ENCODE measurements at places on chromosomes 16 and 17.

DNA sequence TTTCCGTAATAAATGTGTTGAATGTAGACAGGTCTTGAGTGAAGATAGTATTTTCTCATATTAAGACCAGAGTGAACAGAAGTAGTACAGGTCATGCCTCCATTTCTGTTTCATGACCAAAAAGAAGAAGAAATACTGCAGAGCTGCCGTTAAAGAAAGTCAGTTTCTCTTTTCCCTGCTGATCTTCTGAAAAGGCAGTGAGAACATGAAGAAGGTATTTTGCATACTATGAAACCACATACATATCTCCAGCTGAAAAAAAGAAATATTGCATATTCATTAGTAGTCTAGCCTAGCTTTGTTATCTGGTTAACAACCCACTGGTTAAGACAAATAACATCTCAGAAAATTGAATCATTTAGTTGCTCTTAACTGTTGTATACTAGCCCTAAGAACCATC is 138.4 kb downstream of the PHKB start:
- DNase-seq, result no peak

DNA sequence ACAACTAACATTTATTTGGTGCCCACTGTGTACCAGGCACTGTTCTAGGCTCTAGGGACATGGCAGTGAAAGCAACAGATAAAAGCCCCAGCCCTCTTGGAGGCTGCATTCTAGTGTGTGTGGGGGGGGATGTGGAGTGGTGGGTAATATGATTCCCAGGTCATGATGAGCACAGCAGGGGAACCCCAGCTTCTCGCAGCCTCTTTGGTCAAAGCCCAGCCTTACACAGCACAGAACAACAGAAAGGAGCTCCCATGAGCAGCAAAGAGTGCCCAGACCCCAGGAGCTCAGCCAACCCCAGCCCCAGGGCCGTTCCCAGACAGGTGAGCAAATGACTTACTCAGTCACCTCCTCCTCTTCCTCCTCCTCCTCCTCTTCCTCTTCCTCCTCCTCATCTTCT is 21.9 kb downstream of the CNGB1 start:
- DNase-seq, result no peak

DNA sequence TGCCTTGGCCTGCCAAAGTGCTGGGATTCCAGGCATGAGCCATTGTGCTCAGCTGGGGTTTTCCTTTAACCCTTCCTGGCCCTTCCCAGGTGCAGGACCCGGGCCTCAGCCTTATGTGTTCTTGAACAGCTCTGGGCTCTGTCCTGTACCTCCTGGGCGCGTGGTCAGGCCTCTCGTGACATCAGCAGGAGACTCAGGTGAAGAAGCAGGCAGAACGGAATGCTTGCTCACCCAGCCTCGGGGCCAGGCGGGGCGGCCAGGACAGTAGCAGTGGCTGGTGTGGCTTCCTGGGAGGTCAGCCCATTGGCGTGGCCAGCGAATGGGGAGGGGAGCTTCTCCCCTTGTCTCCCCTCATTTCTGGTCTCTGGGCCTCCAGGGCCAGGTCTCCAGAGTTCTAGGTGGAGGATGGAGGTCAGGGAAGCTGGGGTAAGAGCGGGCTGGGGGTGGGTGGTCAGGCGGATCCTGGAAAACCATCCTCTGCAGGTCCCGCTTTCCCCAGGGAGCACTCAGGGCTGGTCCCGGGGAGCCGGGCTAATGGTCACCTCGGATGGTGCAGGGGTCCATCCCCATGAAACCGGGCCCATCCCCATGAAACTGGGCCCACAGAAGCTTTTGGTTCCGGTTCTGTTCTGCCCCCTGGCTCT is 281.5 kb downstream of the SEC14L1 start:
- no peak for DNase-seq

GRCh38 chr16:10206215-10206614 is 24.0 kb upstream of the GRIN2A start:
- no peak for DNase-seq

DNA sequence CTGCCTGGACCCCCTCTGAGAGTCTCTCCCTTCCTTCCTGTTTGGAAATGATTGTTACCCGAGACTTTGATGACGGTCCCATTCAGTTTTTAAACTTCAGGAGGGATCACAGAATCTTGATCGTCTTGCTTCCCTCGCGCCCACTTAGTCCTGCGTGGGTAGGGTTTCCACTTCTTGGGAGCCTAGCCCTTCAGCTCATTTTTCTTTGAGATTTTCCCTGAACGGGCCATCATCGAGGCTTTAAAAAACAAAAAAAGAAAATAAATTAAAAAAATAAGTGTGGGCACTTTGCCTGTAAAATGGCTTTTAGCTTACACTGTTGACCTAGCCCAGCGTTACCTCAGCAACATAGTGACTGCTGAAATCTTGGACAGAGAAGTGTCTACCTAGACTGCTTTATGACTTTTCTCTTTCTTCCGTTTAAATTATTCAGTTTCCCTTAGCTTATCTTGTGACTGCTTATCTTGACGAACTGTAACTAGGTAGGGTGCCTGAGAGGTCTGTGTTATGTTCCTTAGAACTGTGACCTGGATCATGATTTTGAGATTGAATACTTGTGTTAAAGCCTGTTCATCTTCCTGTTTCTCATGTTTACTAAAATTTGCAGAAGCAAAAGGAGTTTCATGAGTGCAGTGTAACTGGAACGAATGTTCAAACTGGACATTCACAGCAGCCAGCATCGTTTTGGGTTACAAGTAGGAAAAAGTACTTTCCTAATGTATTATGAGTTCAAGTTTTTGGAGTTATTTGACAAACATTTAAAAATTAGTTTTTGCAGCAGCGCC is 874 bp downstream of the WWP2 start:
- no peak for DNase-seq

DNA sequence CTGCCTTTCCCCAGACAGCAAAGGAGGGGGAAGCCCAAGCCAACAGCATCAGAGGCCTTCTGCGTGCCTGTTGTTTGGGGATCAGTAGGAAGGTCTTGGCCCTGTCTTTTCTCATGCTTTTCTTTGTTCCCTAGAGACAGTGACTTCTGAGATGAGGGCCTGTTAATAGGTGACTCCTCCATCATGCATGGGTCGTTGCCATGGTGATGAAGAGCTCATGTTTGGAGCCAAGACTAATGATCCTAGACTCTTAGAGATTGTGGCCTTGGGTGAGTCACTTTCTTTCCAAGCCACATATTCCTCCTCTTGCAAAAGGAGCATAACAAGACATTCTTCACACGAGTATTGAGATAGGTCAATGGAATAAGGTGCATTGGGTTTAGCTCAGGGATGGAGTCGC is 201.1 kb upstream of the ASIC2 start:
- DNase-seq, result no peak

GRCh38 chr17:69066482-69066881 is 5.8 kb upstream of the ABCA9 start:
- no peak for DNase-seq

DNA sequence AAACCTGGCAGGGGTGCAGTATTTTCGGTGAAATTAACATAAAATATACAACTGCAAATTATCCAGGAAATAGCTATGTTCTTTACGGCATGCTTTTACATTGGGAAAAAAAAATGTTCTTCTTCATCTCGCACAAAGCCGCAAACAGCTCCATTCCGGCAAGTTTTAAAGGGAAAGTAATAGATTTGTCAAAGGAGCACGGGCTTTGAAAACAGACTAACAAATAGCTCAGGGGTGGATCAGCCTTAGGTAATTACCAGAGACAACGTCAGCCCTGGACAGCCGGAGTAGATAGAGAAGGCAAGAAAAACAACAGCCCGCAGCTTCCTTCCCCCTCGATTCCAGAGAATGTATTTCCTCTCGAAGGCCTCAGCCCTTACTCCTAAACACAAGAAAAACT is 222.5 kb downstream of the C16orf78 start:
- DNase-seq, result no peak

- no peak for DNase-seq
Measured at GRCh38 chr16:20325005-20325404, 2.3 kb downstream of the GP2 start.

- no peak for DNase-seq
Measured at GRCh38 chr16:87050142-87050541, 267.1 kb downstream of the C16orf95 start.

GRCh38 chr17:47959825-47960655 is 2.4 kb upstream of the PRR15L start:
- DNase-seq, result no peak

DNA sequence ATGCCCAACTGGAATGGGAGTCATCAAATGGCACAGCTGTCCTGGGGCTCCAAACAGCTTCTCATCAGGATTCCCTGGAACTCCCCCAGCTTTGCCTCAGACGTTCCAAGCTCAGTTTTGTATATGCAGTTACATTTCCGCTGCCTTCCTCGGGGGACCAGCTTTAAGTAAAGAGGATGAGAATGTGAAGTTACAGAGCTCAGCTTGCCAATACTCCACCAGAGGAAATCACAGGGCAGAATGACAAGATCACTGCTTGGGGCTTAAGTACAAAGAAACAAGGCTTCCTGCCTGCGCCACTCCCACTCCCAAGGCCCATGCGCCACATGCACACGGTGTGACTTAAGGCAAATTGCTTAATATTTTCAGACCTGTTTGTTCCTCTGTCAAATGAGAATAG is 272.4 kb upstream of the CDH11 start:
- no peak for DNase-seq

DNA sequence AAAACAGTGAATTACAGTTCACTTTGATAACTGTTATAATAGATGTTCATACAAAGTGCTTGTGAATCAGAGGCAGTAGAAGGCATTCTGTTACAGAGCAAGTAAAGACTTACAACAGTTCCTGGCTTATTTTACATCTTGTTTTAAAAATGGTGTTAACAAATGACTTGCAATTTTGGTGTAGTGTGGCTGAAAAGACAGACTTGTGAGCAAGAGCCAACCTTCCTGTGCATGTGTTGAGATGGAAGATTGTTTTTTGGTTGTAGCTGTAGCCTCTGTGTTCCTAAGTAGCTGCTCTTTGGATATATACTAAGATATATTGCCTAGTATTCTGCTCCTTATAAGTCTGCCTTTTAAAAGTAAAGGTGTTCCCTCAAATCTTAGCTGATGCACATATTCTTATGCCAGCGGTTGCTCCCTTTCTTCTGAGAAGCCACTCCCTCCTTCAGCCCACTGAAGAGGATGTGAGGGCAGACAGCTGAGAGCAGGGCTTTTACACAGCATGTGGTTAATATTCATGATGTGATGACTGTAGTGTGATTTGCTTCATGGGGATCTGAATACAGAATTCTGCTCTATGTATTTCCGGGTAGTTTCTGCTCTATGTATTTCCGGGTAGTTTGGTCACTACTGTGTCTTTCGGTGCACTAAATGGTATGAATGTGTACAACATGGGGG is 182.3 kb downstream of the PHKB start:
- DNase-seq, result no peak

DNA sequence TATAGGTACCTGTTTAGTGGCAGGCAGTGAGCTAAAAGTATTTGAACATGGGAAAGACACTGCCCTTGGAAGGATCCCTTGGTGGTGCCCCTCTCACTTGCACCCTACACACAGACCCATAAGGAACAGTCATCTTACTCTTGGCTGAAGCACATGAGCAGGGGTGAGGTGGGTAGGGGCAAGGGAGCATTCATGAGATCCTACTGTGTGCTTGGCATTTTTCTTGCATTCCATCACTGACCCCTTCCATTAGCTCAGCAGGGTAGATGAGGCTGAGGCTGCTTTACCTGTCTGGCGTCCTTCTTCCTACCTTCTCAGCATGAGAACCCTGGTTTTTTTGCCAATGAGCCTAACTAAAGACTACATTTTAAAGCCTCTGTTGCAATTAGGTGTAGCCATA is 48.3 kb downstream of the CCT6B start:
- no peak for DNase-seq
